ENCODE measurements at places on chromosomes 2 and 18.
A peak's percentile ranks its signal among the peaks of the same experiment; 100 is the strongest.

DNA sequence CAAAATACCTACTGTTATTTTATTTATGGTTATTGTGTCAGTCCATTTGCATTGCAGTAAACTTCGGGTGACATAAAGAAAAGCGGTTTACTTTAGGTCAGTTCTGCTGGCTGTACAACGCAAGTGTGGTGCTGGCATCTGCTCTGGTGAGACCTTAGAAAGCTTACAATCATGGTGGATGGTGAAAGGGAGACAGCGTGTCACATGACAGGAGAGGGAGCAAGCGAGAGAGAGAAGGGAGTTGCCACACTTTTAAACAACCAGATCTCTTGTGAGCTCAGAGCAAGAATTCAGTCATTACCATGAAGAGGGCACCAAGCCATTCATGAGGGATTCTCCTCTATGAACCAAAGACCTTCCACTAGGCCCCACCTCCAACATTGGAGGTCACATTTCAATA, 2.0 kb upstream of the FAM171B start:
- no peak for DNase-seq

GRCh38 chr2:152950126-152950525, 231.7 kb downstream of the ARL6IP6 start:
- DNase-seq, result no peak

GRCh38 chr2:151459358-151459757, 49.7 kb downstream of the RIF1 start:
- no peak for DNase-seq

- DNase-seq, result no peak
Observed at GRCh38 chr18:46622999-46623398, 34.0 kb downstream of the LOXHD1 start.

DNA sequence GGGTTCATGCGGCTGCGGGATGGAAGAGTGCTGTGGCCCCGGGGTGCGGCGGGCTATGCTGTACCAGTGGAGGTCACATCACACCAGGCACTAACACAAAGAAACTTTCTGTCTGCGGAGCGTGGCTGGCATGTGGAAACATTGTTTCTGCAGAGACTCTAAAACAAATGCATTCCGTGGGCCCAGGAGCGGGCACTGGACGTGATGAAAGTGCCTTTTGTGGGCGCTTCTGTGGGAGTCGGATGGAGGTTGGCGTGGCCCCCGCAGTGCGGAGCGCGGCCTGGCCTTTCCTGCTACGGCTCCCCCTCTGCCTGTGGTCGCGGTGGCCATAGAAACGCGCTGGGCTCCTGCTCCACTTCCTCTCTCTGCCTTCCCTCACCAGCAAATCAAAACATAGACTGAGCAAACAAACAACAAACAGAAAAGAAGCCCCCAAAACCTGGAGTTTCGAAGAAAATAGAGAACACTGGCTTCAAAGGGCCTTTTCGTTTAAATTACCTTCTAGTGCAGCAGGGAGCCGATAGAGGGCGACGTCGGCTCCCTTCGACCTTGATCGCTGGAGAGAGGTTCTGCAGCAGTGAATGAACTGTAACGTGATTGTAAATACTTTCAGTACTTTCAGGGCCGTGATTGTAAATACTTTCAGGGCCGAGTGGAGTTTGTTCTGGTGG, 51.4 kb downstream of the KIF5C start:
- peak; percentile 13 for DNase-seq

- DNase-seq, result no peak
Observed at GRCh38 chr2:236763857-236764256, 194.2 kb downstream of the ACKR3 start.

DNA sequence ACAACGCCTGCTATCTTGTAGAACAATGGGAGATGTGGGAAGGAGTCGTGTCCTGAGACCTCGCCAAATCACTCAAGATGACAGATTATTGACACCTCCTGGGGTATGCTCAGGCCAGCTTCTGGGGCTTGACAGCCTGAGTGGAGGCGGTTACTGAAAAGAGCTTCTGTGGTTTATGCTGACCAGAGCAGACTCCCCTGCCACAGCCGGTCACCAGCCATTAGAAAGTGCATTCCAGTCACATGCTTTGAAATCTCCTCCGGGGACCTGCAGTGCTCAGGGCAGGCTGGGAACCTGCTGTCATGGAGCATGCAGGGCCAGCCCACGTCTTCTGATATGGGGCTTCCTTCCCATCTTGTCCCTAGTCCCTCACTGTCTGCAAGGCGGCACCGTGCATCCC, 215.9 kb downstream of the SEPTIN10 start:
- DNase-seq, result no peak

DNA sequence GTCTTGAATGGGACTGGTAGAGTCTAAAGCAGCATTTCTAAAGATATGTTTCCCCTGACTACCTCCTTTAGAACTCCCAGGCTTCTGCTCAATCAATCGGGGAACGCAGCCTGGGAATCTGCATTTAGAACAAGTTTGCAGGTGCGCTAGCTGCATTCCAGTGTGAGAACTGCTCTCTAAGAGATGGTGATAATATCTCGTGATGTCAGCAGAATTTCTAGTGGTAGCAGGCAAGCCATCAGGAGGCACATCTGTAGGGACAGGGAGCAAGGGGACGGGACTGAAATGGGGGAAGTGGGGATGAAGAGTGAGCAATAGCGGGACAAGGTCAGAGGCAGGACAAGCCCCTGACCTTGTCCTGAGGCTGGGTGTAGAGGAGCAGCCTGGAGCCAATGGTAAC, 120.3 kb upstream of the DNMT3A start:
- no peak for DNase-seq
